Fibroblast of skin of back (primary cell): ENCODE measurements at places on chromosomes 2 and 18.

GRCh38 chr2:96809951-96810782 is 5.9 kb upstream of the CNNM3 start:
- no peak for DNase-seq

- DNase-seq: no peak
Observed at GRCh38 chr2:162220368-162220767, 22.9 kb downstream of the FAP start.

GRCh38 chr18:6728331-6728730 is 1.2 kb upstream of the ARHGAP28 start:
- no peak for DNase-seq

DNA sequence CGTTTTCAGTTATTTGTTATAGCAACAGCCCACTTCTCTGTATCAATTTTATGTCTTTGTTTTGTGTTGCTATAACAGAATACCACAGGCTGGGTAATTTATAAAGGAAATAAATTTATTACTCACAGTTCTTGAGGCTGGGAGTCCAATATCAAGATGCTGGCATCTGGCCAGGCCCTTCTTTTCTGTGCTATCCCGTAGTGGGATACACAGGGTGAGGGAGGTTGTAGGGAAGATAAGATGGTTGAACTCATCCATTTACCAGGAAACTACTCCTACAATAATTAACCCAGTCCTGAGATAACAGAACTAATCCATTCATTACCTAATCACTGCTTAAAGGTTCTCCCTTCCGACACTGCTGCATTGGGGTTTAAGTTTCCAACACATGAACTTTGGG is 220.7 kb downstream of the TPGS2 start:
- DNase-seq: no peak

DNA sequence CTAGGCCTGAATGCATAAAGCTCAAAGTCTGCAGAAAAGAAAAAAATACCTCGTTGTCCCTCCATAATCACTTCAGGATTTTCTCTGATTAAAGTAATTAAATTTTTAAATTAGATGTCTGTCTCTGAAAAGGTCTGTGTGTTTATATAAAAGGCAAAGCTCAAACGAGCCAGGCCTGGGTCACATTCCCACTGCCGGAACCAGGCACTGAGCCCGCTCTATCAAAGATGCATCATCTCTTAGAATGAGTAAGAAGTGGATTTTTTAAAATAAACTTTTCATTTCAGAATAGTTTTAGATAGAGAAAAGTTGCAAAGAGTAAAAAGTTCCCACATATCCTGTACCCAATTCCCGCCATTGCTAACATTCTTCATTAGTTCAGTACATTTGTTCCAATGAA is 202.1 kb upstream of the KYNU start:
- no peak for DNase-seq

DNA sequence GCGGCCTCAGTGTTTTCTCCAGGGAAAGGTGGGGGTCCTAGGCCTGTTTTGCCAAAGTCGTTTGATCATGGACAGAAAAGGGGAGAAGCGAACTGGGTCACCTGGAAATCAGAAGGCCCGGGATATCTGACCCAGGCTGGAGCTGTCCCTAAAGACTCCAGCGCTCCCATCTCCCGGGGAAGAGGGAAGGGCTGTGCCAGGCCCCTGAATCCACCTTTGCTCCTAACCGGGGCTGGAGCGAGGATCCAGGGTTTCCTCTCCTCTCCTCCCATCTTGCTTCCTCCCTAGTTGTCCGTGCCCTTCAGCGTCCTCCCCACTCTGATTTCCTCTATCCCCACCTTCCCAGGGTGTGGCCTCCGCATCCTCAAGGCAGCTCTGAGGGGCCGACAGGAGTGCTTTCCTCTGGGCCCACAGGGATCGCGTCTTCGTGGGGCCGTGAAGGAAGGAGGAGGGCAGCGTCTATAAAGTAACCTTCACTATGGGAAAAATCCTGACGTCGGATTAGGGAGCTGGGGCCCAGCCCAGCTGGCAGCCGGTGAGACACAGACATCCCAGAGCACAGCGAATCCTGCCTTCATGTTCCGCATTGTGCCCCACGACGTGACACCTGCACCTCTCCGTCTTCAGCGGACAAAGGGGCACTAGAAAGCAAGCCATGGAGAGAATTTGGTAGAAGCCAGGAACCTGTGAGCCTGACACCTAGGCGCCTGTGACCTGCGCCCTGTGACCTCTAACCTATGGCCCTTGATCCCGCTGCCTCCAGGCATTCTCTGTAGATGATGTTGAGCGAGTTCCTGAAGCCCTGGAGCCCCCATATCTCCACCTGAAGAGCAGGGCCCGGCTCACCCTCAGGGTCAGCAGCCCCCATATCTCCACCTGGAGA is 212.7 kb upstream of the SALL3 start:
- no peak for DNase-seq
